ENCODE measurements at places on chromosomes 4 and X.

- no peak for DNase-seq
Measured at GRCh38 chr4:15958562-15958961, 4.4 kb downstream of the FGFBP2 start.

DNA sequence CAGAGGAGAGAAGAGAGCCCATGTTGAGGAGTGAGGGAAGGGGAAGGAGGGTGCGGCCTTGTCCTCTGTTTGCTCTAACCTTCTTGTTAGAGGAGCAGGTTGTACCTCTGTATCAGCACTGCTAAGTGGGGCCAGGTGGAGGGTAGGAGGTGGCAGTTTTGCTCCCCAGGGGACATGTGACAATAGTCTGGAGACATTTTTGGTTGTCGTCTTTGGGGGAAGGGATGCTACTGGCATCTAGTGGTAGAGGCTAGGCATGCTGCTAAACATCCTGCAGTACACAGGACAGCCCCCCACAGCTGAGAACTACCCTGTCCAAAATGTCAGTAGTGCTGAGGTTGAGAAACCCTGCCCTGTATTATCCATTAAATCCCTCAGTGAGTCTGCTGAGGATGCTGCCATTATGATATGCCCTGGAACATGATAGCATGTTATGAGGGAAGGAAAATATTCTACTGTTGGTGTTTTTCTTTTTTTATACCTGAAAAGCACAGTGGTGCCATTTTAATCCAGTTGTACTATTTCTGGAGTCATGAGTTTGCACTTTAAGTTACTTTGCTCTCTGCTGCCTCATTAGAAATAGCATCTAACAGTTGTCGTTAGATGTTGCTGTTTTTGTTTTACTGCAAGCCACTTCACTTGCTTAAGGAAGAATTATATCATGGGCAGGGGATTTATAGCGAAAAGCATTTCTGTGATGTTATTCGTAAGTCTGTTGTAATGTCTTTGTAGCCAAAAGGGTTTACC is 90.6 kb downstream of the LRP2BP start:
- no peak for DNase-seq

DNA sequence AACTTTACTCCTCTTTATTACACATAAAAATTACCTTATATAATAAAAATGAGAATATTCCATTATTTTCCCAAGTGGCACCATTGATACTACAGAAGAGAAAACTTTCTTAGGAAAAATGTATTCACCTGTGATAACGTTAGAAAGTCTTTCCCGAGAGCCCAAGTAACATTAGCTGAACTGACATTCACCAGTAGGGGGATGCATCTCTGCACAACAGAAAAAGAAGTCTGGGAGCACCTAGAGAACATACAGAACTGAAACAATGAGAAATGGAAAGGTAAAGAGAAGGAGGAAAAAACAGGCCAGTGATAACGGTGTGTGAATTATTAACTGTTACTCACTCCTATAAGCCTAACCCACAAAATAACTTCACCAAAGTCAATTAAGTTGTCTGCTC is 423.3 kb downstream of the CENPC start:
- no peak for DNase-seq

DNA sequence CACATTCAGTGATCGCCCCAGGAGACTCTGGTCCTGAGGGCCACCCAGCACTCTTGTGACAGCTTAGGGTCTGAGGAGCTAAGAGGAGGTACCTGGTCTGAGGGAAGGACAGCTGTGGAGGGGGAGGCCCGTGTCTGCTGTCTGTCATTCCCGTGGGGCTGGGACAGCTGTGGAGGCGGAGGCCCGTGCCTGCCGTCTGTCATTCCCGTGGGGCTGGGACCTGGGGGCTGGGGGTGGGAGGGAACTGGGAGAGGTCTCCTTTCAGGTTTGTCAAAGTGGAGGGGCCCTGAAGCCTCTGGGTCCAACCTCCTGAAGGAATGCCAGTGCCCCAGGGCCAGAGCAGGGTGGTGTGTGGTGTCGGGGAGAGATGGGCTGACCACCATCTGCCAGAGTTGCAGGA is 45.0 kb upstream of the ADRA2C start:
- DNase-seq = no peak

DNA sequence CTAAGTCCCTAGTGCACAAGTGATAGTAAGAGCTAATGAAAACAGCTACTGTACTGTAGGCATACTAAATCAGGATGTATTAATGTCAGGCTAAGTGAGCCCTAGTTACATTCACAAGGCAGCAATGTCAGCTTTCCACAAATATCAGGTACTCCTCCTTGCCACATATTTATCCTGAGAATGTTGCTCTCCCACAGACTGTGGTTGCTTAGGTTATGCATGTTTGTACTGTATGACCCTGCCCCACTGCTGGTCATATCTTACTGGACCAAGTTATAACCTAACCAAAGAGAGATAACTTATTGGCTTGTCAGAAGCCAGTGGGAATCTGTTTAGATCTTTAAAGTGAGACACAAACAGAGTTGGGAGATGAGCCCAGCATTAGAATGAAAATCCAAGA is 241.0 kb downstream of the SLC39A8 start:
- DNase-seq = no peak
